Adrenal gland (tissue), 19 donors: ENCODE measurements at places on chromosomes 5 and 9. TPM values are rescaled to one million over a fixed set of nuclear protein-coding genes. Genes with fewer than 3 reads are reported as not detected.

- no peaks in the 10 kb centered on the region for H3K36me3 ChIP-seq
- peaks cover 29% of the 10 kb centered on the region for H3K4me1 ChIP-seq
- H3K27ac ChIP-seq = peak within 1 kb of the TSS; percentile 97
- DNase-seq = peak; percentile 94
These were observed at the start of gene TNPO1 for GRCh38 chr5:72816284-72817075. Gene TNPO1, plus strand, starts transcription at chr5:72816661. Its CDS starts 77 bp downstream, at chr5:72816738.

DNA sequence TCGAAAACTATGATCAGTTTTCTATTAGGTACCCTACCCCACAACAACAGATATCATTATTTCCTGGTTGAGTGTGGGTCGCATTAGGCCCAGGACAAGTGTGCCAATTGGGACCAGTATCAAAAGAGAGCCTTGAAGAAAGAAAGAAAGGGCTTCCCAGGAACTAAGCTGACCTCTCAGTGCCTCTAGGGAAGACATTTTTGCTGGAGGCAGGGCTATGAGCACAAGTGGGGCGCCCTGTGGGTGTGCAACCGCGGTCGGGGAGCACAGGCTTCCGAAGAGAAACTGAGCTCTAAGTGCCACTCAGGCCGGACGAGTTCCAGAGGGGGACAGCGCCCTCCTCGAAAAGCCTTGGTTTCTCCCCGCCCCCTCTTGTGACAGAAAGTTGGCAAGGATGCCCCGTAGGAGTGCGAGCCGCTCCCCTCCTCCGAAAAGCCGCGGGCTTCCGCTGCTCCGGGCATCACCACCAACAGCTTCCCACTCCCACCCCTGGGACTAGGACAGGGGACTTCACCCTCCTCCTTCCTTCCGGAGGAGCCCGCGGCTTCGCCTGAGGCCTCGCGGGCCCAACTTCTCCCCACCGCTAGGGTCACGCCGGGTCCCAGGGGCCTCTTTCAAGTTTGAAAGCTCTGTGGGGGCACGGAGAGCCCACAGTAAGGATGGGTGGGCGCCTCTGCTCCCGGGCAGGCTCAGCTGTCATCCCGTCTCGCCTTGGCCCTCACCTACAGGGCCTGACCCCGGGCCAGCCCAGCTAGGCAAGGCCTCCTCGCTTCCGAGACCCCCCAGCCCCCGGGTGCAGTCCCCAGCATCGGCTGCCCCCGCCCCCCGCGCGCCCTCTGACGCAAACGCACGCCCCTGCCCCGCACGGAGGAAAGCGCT is 2.0 kb downstream of the NR2F1-AS1 start:
- H3K4me3 ChIP-seq = no peak overlapping the region
- DNase-seq = peak; percentile 84
- H3K27ac ChIP-seq = peak overlapping the region; percentile 63

GRCh38 chr9:5629312-5630080 is 589 bp downstream of the RIC1 start:
- DNase-seq = peak; percentile 59
- peak overlapping the region; percentile 87 for H3K4me3 ChIP-seq
- no peaks in the 10 kb centered on the region for H3K36me3 ChIP-seq
- H3K27me3 ChIP-seq = no peaks in the 10 kb centered on the region

DNA sequence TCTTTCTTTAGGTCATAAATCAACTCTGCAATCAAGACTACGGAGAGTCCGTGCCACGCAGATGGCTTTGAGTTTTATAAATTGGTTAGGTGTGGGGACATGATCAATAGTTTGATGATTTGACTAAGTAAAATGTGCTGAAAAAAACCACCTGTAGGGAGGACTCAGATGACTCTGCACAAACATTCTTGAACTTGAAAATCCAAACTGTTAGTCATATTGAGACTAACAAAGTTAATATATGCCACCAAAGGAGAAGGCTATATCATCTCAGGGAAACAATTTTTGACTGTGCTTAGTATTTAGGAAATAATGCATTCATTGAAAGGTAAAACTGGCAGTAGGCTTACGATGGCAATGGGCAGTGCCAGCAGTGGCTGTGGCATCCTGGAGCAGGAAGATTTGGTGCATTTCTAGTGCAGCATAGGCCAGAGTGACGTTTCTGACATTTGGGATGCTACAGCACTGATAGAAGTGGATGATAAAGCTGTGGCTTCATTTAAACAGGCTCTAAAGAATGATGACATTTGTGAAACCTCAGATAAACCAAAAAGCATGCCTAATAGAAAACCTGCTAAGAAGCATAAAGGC is 291.1 kb downstream of the MLLT3 start:
- no peak overlapping the region for H3K27ac ChIP-seq
- peaks cover 8% of the 10 kb centered on the region for H3K27me3 ChIP-seq
- no peak overlapping the region for H3K4me3 ChIP-seq
- H3K4me1 ChIP-seq = no peaks in the 10 kb centered on the region

Gene EGFL7
- polyA plus RNA-seq = 452 TPM

- H3K36me3 ChIP-seq = no peaks in the 10 kb centered on the region
- DNase-seq = no peak
- H3K27me3 ChIP-seq = no peaks in the 10 kb centered on the region
- no peaks in the 10 kb centered on the region for H3K4me1 ChIP-seq
- no peak overlapping the region for H3K27ac ChIP-seq
These were observed 35.6 kb downstream of the GPR21 start for GRCh38 chr9:123069010-123069481.

- H3K4me1 ChIP-seq = no peaks in the 10 kb centered on the region
- no peak for DNase-seq
- H3K27me3 ChIP-seq = no peaks in the 10 kb centered on the region
- no peak overlapping the region for H3K4me3 ChIP-seq
- no peak overlapping the region for H3K27ac ChIP-seq
- H3K36me3 ChIP-seq = no peaks in the 10 kb centered on the region
These were observed 18.4 kb downstream of the ADAMTS16 start for GRCh38 chr5:5158472-5158895.

DNA sequence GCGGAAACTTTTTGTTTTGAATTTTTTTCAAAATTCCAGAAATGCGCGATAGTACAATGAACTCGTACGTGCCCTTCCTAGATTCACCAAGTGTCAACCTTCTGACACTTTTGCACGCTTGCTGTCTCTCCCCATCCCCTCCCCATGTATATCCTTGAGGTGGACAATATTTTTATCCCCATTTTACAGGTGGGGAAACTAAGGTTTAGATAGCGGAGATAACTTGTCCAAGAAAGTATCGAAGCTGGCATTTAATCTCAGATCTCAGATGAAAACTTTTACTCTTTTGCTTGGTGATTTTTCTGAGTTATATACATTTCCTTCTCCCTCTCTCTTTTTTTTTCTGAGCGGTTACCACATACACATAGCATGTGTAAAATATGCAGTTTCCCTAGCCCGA is 34.6 kb downstream of the LHX2 start:
- H3K27me3 ChIP-seq = peaks cover 12% of the 10 kb centered on the region
- H3K27ac ChIP-seq = peak overlapping the region; percentile 79
- peaks cover 10% of the 10 kb centered on the region for H3K4me1 ChIP-seq

GRCh38 chr5:176542596-176543427 is 5.6 kb upstream of the RNF44 start:
- H3K4me3 ChIP-seq = no peak overlapping the region
- peak; percentile 24 for DNase-seq
- no peaks in the 10 kb centered on the region for H3K27me3 ChIP-seq

Gene ZNF782
- polyA plus RNA-seq = 1.2 TPM

Gene ORM2
- polyA plus RNA-seq = 0.88 TPM

Gene SETD9
- 11.6 TPM for polyA plus RNA-seq

DNA sequence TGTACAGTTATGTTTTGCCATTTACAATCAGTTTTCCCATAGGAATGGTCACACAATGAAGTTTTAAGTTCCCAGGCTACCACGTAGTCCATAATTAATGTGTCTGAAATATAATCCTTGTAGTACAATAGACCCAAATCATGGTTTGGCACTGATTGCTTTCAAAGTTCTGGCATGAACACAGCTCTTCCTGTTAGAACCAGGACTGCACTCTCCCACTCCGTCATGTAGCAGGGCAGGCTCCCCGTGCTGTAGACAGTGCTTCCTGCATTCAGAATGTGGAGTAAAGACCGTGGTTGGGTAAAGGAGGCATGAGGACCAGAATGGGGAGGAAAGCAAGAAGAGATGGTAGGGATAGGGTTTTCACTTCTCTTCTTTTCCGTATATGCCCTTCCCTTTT is 4.0 kb downstream of the SEC61B start:
- peaks cover 39% of the 10 kb centered on the region for H3K36me3 ChIP-seq
- DNase-seq = no peak
- H3K27me3 ChIP-seq = no peaks in the 10 kb centered on the region
- H3K4me1 ChIP-seq = peaks cover 6% of the 10 kb centered on the region
- no peak overlapping the region for H3K4me3 ChIP-seq

Gene ANKRD34B
- polyA plus RNA-seq = 0.04 TPM

Gene SPINK7
- not detected for polyA plus RNA-seq

- H3K4me1 ChIP-seq = peaks cover 18% of the 10 kb centered on the region
- no peaks in the 10 kb centered on the region for H3K27me3 ChIP-seq
- peak; percentile 20 for DNase-seq
- H3K36me3 ChIP-seq = no peaks in the 10 kb centered on the region
These were observed 18.0 kb upstream of the CDC23 start for GRCh38 chr5:138230981-138231589.

DNA sequence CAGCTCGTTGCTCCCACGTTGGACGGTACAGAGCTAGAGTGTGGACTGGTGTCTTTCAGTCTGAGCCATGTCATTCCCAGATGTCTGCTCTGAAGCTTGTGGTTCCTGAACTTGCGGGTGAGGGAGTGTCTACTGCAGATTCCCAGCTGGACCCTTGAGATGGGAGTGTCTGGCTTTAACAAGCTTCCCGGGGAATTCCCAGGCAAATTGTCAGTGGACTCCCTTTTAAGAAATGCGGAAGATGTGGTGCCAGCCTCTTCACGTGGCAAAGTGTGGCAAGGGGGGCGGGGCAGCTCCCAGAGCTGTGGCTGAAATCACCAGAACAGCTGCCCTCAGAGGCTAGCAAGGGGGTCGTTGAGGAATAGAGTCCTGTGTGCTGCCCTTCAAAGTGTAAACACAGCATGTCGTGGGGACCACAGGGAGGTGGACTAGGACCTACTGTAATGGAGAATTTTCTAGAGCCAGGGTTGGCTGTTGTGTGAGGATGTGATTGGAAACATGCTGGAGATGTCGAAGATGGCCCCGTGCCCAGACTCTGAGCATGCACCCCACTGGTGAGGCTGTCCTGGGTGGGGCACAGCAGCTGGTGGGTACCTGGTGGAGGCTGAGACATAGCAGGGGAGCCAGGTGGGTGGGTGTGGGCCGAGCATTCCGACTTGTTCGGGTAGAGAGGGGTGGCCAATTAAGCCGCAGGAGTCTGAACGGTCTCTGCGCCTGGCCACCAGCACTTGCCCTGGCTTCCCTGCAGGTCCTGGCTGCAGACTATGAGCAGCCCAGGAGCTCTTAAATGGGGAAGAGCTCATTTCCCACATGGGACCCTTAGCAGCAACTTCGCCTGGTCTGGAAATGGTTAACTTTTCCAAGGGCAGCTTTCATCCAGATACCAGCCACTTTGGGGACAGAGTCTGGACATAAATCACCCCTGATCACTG is 37.4 kb downstream of the PRRX2 start:
- no peaks in the 10 kb centered on the region for H3K4me1 ChIP-seq
- H3K36me3 ChIP-seq = no peaks in the 10 kb centered on the region
- DNase-seq = no peak
- no peak overlapping the region for H3K4me3 ChIP-seq
- no peak overlapping the region for H3K27ac ChIP-seq

Gene SLC34A3
- not detected for polyA plus RNA-seq
